ENCODE measurements at places on chromosomes 2 and 18. TPM values are rescaled to one million over a fixed set of nuclear protein-coding genes. Genes with fewer than 3 reads are reported as not detected.
A peak's percentile ranks its signal among the peaks of the same experiment; 100 is the strongest.

GRCh38 chr2:10242451-10242850 is 60.3 kb upstream of the HPCAL1 start:
- DNase-seq, result no peak

FAM161A gene
- 3.3 TPM for total RNA-seq

GRCh38 chr2:162403884-162404283 is 60.0 kb downstream of the GCA start:
- DNase-seq, result peak; percentile 45

DNA sequence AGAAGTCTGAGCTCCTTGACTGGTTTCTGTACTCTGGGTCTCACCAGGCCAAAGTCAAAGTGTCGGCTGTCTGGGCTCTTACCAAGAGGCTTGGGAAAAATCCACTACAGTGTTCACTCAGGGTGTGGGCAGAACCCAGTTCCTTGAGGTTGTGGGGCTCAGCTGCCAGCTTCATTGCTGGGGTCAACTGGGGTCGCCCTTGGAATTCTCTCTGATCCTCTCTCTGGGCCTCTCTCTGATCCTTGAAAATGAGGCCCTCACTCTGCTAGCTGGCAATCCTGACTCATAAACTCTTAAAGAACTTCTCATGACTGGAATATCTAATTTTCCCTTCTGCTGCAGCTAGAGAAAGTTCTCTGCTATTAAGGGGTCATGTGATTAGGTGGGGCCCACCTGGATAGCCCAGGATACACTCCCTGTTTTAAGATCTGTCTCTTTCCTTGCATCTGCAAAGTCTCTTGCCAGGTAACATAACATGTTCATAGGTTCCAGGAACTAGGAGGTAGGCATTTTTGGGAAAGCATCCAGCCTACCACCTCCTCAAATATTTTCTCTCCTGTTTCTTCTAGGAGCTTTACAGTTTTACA is 66.3 kb downstream of the SP110 start:
- no peak for DNase-seq

GRCh38 chr2:184927040-184927439 is 328.7 kb downstream of the ZNF804A start:
- DNase-seq, result no peak

GRCh38 chr2:226671141-226671676 is 128.4 kb downstream of the IRS1 start:
- DNase-seq, result peak; percentile 79

GRCh38 chr18:7358989-7359726 is 128.3 kb downstream of the LRRC30 start:
- no peak for DNase-seq

ATP5MC3 gene
- total RNA-seq, result 312 TPM

CNDP1 gene
- total RNA-seq, result not detected

GRCh38 chr18:29912351-29912750 is 1130.2 kb downstream of the DSC3 start:
- no peak for DNase-seq

PAX8 gene
- total RNA-seq, result 7.0 TPM

AQP12A gene
- not detected for total RNA-seq

- DNase-seq, result peak; percentile 4
Measured at GRCh38 chr2:41038408-41038807, 586.5 kb upstream of the SLC8A1 start.

IHH gene
- total RNA-seq, result not detected

RASGRP3 gene
- 0.25 TPM for total RNA-seq

DNA sequence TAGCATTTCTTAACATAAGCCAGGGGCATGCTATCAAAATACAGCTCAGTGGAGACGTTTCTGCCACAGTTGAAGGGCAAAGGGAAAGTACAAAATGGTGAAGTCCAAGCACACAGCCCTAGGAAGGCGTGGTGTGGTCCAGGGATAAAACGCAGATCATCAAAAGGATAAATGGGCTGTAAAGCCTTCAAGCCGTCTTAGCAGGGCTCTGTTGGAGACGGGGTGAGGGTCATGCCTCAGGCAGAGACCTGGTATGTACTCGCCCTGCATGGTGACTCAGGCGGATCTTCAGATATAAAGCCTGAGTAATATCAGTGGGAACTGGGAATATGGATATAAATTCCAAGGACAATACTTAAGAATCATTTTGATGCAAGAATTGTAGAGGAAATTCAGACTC is 61.2 kb downstream of the NGEF start:
- peak; percentile 19 for DNase-seq

- peak; percentile 98 for DNase-seq
Measured at GRCh38 chr18:3305354-3305762, 43.4 kb downstream of the MYL12B start.

GRCh38 chr2:158346032-158346431 is 110.5 kb downstream of the CCDC148 start:
- no peak for DNase-seq

DNA sequence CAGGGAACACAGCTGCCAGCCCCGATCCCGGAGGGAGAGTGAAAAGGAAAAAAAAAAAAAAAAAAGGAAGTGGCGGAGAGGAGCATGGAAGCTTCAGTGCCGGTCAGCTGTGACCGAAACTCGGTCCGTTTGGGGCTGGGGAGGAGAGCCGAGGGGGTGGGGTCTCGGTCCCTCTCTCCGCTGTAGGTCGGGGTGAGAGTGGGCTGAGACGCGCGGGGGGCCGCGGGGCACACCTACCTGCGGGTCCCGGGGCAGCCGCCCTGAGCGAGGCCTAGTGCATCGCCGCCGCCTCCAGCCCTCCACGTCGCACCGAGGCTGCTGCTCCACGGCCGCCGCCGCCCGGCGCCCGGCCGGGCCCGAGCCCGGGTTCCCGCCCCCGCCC is 536 bp downstream of the VPS54 start:
- no peak for DNase-seq

- no peak for DNase-seq
Measured at GRCh38 chr18:77544792-77545191, 295.1 kb downstream of the GALR1 start.

DNA sequence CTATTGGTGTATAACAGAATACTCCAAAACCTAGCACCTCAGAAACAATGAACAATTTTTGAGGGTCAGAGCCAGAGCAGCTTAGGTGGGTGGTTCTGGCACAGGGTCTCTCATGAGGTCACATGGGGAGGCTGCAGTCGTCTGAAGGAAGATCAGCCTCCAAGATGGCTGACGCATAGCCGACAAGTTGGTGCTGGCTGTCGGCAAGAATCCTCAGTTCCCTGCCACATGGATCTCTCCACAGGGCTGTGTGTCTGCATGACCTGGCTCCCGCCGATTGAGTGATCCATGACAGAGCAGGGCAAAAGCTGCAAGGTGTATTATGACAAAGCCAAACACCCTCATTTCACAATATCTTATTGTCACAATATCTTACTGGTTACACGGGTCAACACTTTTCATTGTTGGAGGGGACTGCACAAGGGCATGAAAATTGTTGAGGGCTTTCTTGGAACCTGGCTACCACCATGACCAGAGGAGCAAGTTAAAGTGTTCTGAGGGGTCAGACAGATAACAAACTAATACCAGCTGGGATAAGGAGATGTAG is 4.2 kb downstream of the MYL12B start:
- peak; percentile 80 for DNase-seq

ACVR1C gene
- 0.07 TPM for total RNA-seq

GRCh38 chr18:6031442-6031841 is 136.1 kb upstream of the TMEM200C start:
- DNase-seq, result no peak

- DNase-seq, result peak; percentile 97
Measured at GRCh38 chr2:1721706-1722646, 22.3 kb downstream of the PXDN start.

DNA sequence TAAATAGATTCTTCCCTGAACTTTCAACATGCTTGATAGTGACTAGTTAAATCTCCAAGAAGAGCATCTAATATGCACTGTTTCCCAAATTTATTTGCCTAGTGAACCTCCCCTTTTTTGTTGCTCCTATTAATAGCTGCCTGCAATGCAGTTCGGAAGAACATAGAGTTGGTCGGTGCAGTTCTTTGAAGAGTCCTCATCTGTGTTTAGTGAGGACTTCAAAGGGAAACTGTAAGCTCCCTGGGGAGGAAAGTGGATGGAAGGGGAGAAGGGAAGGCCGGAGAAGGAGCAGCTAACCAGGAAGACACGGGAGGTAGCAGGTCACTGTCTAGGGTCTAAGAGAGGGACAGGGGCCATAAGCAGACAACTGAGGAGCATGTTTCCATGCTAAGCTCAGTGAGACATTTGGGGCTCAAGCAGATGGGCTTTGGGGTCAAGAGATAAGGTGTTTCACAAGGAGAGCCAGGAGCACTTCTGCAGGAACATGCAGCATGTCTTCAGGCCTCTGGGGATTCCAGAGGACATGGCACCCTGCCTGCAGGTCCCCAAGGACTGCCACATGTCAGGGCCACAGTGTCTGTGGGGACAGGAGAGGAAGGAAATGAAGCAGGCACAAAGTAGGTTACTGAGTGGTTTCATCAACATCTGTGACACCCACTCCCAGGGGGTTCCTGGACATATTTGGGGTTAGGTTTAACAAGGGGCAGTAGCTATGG is 48.7 kb upstream of the ANXA4 start:
- no peak for DNase-seq

- no peak for DNase-seq
Measured at GRCh38 chr2:189426886-189427285, 14.4 kb upstream of the WDR75 start.

VPS4B gene
- total RNA-seq, result 67.5 TPM

ITGB1BP1 gene
- total RNA-seq, result 90.2 TPM

POTEC gene
- total RNA-seq, result not detected

DNA sequence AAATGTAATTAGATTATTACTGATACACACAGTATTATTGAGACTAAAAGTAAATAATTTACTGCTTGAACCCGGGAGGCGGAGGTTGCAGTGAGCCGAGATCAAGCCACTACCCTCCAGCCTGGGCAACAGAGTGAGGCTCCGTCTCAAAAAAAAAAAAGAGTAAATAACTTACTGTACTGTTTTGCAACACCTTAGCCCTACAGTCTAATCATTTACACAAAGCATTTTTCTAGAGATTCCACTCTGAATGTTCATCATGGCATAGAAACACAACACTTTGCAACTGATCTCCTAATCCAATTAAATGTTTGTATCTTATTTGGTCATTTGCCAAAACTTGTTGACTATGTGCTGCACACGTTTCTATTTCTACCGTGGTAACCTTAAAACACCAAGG is 23.4 kb upstream of the RMP24 start:
- DNase-seq, result no peak

Measured in foreskin keratinocyte (primary cell).